H1 (cell line): ENCODE measurements at places on chromosomes 2 and 18. TPM values are rescaled to one million over a fixed set of nuclear protein-coding genes. Genes with fewer than 3 reads are reported as not detected.

FOXD4L1 gene
- polyA plus RNA-seq, result not detected in 2 replicates

PARD3B gene
- 0.97 and 1.2 TPM in 2 replicates for polyA plus RNA-seq

ALPP gene
- polyA plus RNA-seq, result 0.15 and 0.20 TPM in 2 replicates

MATN3 gene
- 3.0 TPM in 2 replicates for polyA plus RNA-seq

ITGB6 gene
- polyA plus RNA-seq, result not detected in 2 replicates

SCN9A gene
- polyA plus RNA-seq, result 1.6 and 2.0 TPM in 2 replicates

REG1B gene
- not detected in 2 replicates for polyA plus RNA-seq

LMAN1 gene
- polyA plus RNA-seq, result 17.5 and 20.3 TPM in 2 replicates

FBXO41 gene
- polyA plus RNA-seq, result 11.2 and 16.3 TPM in 2 replicates

ODC1 gene
- 39.9 and 57.2 TPM in 2 replicates for polyA plus RNA-seq

ZNF385B gene
- 0.82 and 1.1 TPM in 2 replicates for polyA plus RNA-seq

ADD2 gene
- polyA plus RNA-seq, result 58.5 and 96.4 TPM in 2 replicates

NEU2 gene
- polyA plus RNA-seq, result 0.12 TPM in 1 of 2 replicates, not detected in the other

FIGN gene
- 5.0 and 6.0 TPM in 2 replicates for polyA plus RNA-seq

FSHR gene
- polyA plus RNA-seq, result 0.06 TPM in 1 of 2 replicates, not detected in the other

TCF7L1 gene
- 27.5 and 49.5 TPM in 2 replicates for polyA plus RNA-seq

CCDC148 gene
- 0.45 and 0.61 TPM in 2 replicates for polyA plus RNA-seq

CAPN14 gene
- 0.05 TPM in 1 of 2 replicates, not detected in the other for polyA plus RNA-seq

SLC9A2 gene
- 0.03 and 0.06 TPM in 2 replicates for polyA plus RNA-seq

TRABD2A gene
- 17.3 and 17.6 TPM in 2 replicates for polyA plus RNA-seq

GATA6 gene
- polyA plus RNA-seq, result 0.02 TPM in 1 of 2 replicates, not detected in the other

KCNG2 gene
- polyA plus RNA-seq, result 0.71 and 0.74 TPM in 2 replicates

FZD7 gene
- 176 and 280 TPM in 2 replicates for polyA plus RNA-seq

ELOA2 gene
- not detected in 2 replicates for polyA plus RNA-seq

LHCGR gene
- polyA plus RNA-seq, result 0.19 and 0.30 TPM in 2 replicates

ABCB11 gene
- polyA plus RNA-seq, result not detected in 2 replicates

RBM44 gene
- polyA plus RNA-seq, result 0.05 and 0.12 TPM in 2 replicates

DYSF gene
- polyA plus RNA-seq, result 5.8 and 6.6 TPM in 2 replicates

APLF gene
- polyA plus RNA-seq, result 7.3 and 10.6 TPM in 2 replicates

PSMA8 gene
- not detected in 2 replicates for polyA plus RNA-seq

RNPEPL1 gene
- polyA plus RNA-seq, result 9.0 and 13.5 TPM in 2 replicates

TMEM18 gene
- 21.7 and 22.4 TPM in 2 replicates for polyA plus RNA-seq
